ENCODE measurements at places on chromosomes 12 and 14. TPM values are rescaled to one million over a fixed set of nuclear protein-coding genes. Genes with fewer than 3 reads are reported as not detected.

Gene RNASE2
- not detected for total RNA-seq

Gene MUCL1
- total RNA-seq = not detected

Gene FAM181A
- not detected for total RNA-seq

Gene RERG
- not detected for total RNA-seq

Gene EGLN3
- total RNA-seq = 0.29 TPM

Gene TAS2R42
- total RNA-seq = not detected

Gene SLC24A4
- under 0.01 TPM for total RNA-seq

Gene PTPRB
- total RNA-seq = 0.73 TPM

Gene RNF212B
- not detected for total RNA-seq

Gene KCNH3
- under 0.01 TPM for total RNA-seq

Gene OTX2
- total RNA-seq = not detected

Gene SIX4
- 24.8 TPM for total RNA-seq

Gene CLEC2B
- total RNA-seq = 19.3 TPM

Gene FAM90A1
- total RNA-seq = not detected
